ENCODE measurements at places on chromosomes 12 and 14.

- no peak for DNase-seq
These were observed 33.5 kb downstream of the DAD1 start for GRCh38 chr14:22555384-22556011.

- no peak for DNase-seq
These were observed 196.9 kb upstream of the BTG1 start for GRCh38 chr12:92342574-92342973.

DNA sequence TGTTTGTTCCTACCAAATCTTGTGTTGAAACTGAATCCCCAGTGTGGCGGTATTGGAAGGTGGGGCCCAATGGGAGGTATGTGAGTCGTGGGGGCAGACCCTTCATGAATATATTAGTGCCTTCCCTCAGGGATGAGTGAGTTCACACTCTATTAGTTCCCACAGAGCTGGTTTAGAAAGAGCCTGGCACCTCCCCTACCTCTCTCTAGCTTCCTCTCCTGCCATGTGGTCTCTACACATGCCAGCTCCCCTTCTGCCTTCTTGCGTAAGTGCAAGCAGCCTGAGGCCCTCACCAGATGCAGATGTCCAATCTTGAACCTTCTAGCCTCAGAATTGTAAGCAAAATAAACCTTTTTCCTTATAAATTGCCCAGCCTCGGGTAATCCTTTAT is 105.8 kb downstream of the SPTSSA start:
- no peak for DNase-seq

DNA sequence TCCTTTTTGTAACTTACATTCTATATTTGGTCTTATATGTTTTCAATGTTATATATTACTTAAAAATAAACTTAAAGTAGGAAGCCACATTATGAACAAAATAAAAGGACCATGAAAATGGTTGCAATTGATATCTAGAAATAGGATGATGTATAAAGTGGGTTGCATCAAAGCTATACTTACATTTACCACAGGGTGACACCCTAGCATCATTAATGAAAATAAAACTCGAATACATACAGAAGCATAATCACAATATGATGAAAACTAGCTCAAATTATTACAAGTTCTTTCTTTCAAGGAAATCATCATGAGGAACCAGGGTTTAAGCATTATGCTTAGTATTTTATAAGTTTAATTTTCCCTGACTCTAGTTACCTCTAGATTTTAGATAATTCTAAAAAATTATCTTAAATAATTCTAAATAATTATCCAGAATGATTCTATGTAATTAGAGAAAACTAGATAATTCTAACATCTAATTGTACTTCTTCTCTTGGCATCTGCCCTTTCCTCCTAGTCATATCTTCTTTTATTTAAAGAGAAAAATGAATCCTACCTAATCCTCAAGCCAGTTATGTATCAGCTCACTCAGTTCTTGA is 31.2 kb downstream of the TAS2R7 start:
- DNase-seq, result peak; percentile 24

DNA sequence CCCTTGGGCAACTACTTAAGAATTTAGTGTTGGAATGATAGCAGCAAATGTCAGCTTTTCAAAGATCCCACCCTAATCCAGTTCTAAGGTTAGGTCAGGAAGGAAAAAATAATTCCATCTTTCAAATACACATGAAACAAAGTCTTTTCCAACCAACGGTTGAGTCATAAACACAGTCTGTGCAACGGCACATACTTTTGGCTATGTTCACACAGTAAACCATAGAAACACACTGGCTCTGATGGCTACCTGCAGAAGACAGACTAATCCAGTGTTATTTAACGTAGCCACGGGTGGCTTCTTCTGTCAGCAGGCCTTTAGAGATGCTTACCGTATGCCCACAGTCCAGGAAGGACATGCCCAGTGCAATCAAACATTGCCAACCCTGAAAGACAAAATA is 35.7 kb downstream of the HIGD1C start:
- DNase-seq, result no peak

DNA sequence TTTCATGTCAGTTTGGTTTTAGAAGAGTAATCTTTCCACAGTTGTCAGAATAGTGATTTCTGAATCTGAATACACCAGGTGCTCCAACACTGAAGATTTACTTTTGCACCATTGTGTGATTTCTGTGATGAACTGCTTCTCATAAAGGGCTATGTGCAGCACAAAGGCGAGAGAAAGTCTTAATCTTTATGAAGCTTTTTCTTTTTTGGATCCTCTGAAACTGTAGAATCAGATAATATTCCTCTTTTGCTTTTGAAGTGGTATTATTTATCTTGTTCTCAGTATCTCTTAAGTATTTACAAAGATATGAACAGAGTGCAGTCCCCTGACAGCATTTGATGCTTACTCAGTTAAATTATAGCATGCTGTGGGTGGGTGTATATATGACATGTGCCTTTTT is 207.8 kb downstream of the NAV3 start:
- no peak for DNase-seq

DNA sequence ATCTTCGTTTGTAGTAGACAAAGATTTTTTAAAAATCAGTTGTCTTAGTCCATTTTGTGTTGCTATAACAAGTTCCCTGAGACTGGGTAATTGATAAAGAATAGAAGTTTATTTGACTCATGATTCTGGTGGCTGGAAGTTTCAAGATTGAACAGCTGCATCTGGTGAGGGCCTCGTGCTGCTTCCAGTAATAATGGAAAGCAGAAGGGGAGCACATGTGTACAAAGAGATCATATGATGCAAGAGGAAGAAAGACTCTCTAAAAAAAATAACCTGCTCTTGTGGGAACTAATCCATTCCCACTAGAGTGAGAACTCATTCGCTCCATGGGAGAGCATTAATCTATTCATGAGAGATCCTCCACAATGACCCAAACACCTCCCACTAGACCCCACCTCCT is 24.8 kb downstream of the MUCL1 start:
- no peak for DNase-seq

- peak; percentile 51 for DNase-seq
These were observed 597 bp downstream of the MLF2 start for GRCh38 chr12:6752167-6752920.

DNA sequence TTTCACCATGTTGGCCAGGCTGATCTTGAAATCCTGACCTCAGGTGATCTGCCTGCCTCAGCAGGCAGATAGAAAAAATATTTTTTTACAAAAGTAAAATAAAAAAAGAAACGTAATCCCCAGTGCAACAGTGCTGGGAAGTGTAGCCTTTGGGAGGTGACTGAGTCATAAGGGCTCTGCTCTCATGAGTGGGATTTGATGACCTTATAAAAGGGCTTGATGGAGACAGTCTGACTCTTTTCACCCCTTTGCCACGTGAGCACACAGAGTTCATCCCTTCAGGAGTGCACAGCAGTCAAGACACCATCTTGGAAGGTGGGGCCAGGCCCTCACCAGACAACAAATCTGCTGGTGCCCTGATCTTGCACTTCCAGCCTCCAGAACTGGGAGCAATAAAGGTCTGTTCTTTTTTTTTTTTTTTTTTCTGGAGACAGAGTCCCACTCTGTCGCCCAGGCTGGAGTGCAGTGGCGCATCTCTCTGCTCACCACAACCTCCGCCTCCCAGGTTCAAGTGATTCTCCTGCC is 24.7 kb upstream of the DYNC1H1 start:
- no peak for DNase-seq

DNA sequence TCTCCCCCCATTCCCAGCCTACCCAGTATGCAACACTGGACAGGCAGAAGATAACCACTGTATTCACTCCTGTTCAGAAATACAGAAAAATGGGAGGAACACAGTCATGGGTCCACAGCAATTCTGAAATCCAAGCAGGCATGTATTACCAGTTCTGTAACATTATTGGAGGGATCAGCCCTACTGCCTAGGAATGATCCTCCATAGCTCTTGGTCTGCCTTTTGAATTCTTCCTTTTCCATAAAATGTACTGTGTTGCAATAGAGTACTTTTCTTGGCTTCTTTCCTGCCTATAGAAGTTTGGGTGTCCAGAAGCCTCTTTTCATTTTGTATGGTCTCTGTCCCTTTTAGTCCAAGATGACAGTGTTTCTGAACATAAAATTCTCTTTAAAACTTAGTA is 46.5 kb downstream of the SPATS2 start:
- DNase-seq, result no peak

DNA sequence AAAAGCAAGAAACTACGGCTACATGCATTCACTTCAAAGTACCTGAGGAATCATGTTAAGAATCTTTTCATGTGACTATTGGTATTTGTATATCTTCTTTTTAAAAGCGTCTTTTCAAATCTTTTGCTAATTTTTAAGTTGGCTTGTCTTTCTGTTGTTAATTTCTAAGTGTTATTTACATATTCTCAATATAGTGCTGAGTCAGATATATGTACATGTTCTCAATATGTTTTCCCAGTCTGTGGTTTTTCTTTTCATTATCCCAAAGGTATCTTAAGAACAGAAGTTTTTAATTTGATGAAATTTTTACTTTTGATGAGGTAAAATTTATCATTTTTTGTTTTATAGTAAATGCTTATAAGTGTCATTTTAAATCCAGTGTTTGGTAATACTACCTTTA is 24.0 kb downstream of the DCP1B start:
- no peak for DNase-seq

GRCh38 chr12:51399891-51400290 is 8.7 kb upstream of the GALNT6 start:
- peak; percentile 35 for DNase-seq

DNA sequence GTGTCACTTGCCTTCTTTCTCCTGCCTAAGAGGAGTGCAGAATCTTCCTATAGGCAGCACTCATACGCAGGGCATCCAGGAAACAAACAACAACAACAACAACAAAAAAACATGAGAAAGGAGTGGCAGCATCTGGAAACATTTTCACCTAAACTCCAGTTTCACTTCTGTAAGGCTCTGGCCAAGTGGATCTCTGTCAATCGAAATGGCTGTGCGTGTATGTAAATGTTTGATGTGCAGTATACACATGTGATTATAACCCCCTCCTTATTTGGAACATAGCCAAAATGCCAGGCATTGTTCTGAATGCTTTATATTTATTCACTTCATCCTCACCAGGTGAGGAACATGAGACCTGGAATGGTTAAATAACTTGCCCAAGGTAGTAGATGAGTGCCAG is 76.8 kb downstream of the COX16 start:
- DNase-seq, result no peak

DNA sequence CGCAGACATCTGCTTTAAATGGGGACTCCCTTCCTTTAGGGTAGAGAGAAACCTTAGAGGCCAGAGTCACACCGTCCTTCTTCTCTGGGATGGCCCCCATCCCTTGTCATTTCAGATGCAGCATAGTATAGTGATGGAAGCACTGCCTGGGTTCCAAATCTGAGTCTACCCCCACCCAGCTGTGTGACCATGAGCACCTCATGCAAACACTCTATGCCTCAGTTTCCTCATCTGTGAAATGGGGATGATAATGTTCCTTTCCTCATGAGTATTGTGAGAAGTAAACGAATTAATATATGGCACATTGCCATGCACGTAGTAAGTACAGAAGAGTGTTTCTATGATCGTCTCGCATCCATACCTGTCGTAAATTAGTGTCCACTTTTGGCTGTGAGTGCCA is 241.9 kb downstream of the SLC41A2 start:
- no peak for DNase-seq

- peak; percentile 91 for DNase-seq
These were observed 255.4 kb downstream of the DAD1 start for GRCh38 chr14:22333422-22334274.

DNA sequence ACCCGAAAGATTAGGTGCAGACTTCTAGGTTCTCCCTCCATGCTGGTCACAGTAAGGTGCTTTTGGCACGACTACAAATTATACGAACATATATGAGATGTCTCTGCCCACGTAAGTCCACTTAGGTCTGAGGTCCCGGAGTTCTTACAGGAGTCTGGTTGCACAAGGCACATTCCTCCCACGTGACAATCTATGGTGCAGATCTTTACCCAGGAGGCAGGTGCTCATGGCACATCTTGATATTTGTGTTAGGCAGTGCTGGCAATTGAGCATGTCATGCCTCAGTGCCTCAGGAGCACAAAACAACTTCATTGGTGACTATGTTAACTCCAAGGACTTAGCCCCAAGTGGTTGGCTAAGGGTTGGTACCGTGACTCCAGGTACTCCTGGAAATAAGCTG is 92.0 kb upstream of the AMN1 start:
- no peak for DNase-seq

GRCh38 chr12:53389702-53390101 is 9.7 kb downstream of the SP1 start:
- no peak for DNase-seq

- no peak for DNase-seq
These were observed 83.0 kb downstream of the ACTN1 start for GRCh38 chr14:68896132-68896531.

All from HepG2 (cell line).